ENCODE measurements at places on chromosomes 7 and 10.

- DNase-seq = no peak
Observed at GRCh38 chr10:80896959-80897358, 359.3 kb downstream of the SH2D4B start.

DNA sequence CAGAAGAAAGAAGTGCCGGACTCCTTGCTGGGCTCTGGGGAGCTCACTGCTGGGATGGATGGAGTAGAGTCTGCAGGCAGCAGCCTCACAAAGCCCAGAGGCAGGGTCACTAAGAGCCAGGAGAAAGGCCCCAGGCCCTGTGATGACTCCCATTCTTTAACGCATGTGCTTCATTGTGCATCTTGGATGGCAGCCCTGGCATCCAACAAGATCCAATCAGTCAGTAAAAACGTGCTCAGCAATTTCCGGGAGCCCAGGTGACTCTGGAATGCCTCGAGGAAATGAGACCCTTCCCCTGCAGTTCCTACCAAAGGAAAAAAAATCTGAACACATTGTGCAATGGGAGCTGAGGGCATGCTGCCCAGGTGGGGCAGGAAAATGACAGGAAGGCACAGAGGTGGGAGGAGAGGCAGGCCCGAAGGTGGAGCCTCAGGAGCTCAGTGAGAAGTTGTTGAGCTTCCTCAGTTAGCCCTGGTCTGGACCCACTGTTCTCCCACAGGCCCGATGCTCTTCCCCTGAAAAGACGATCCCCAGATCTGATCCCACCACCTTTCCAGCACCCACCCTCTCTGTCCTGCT lies 60.7 kb upstream of the TMEM72 start:
- DNase-seq = no peak

GRCh38 chr7:51228386-51228958 lies 88.1 kb downstream of the COBL start:
- DNase-seq = no peak

DNA sequence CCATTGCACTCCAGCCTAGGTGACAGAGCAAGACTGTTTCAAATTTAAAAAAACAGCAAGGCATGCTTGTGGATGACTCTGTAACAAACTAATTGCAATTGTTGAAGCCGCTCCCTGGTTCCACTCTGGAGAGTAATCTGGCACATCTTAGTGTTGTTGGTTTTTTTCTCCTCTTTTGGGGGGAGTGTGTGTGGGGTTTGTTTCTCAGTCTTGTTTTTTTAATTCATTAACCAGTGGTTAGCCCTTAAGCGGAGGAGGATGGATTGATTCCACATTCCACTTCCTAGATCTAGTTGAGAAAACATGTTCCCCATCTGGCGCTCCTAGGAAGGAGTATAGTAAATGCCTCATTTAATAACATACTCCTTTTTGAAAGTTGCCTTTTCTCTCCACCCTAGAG lies 8.6 kb upstream of the ZNF713 start:
- no peak for DNase-seq
